NCI-H1417 (cell line): ENCODE measurements at places on chromosomes 3 and 15.

DNA sequence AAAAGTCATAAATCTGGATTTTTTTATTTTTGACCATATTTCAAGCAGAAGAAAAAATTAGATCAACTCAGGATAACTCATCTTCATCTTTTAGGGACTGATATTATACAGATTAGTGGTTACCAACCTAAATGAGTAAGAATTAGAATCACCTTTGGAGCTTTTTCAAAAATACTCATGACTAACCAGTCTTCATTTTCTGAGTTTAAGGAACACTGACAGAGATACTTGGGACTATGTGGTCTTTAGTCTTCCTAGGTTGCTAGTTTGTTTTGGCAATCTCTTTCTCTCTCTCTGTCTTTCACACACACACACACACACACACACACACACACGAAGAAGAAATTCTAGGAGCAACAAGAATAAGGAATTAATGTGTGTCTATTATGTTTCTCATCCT lies 50.1 kb downstream of the TMOD3 start:
- DNase-seq, result no peak

- DNase-seq, result no peak
Measured at GRCh38 chr15:31294067-31294466, 32.6 kb upstream of the KLF13 start.

DNA sequence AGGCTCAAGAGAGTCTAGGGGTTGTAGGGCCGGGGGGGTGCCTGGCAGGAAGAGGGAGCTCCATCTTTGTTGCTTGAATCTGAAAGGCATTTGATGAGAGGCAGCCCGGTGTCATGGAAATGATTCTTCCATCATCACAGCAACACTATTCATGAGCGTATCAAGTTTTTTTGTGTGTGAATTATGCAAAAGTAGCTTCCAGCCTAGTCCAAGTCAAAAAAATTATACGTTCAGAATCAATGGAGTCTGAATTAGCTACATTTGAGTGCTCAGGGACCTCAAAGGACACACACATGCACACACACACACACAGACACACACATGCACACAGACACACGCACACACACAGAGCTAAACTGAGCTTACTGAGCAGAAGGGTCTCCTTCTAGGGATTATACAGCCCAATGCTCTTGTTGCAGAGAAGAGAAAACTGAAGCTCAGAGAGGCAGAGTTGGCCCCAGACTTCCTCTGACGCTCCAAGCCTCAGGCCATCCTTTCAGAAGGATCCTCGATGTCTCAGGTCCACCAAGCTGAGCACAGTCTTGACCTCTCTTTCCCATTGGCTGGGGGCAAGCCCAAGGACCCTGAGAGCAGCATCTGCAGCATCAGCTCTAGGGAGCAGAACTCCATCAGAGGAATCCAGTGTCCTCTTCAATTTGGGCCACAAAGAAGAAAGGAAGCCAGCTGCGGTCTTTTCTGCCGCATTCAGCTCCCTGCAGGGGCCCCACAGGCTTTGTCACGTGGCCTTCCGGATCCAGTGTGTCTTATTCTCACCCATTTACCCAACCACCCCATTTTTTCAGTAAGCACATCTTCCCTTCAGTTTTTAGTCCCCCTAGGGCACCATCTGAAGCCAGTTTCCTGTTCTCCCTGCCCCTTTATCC lies 228.0 kb downstream of the UACA start:
- no peak for DNase-seq

- no peak for DNase-seq
Measured at GRCh38 chr3:150786791-150787190, 23.8 kb upstream of the SIAH2 start.

- DNase-seq, result no peak
Measured at GRCh38 chr3:120438216-120438615, 12.6 kb downstream of the FSTL1 start.

DNA sequence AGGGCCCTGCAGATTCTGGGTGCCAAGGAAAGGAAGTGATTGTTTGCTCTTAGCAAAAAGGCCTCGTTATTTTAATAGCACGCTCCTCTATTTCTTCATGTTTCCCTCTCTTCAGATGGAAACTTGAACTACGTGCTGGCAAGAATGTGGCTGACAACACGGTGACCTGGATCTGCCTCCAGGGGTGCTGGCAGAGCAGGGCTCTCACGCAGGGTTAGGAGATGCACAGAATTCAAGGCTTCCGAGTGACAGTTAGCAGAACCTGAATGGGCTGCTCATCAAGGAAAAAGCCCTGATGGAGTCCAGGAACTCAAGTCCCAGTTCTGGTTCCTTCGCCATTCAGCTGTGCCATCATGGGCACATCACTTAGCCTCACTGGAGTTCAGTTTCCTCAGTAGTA lies 22.7 kb downstream of the CYP19A1 start:
- DNase-seq, result no peak

DNA sequence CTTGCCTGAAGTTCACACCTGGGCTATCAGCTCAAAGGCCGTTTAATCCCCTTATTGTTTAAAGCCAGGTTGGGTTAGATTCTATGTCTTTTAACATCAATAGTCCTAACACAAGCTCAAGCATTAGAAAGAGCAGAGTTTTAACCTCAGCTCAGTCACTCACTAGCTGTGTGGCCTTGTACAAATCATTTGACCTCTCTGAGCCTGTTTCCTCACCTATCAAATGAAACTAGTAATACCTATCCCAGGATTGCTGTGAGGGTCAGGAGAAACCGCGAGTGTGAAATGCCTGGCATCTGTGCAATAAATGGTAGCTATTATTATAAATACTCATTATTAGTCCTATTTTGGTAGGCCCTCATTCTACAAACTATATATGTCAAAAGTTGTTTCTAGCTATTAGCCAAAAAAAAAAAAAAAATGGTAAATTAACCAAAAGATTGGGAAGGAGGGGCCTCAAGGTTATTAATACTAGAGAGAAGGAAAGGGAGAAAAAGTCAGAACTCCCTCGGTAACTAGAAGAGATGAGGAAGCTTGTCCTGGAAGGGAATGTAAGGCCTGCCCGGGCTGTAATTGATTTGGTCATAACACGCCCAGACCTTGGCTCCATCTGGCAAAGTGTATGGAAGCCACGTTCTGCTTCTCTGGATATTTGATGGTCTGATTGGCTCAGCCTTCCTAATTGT lies 510.5 kb upstream of the PROK2 start:
- no peak for DNase-seq

- DNase-seq, result no peak
Measured at GRCh38 chr3:127073941-127074820, 91.3 kb downstream of the PLXNA1 start.

- no peak for DNase-seq
Measured at GRCh38 chr3:70980646-70981170, 602.8 kb downstream of the FOXP1 start.

- peak; percentile 7 for DNase-seq
Measured at GRCh38 chr15:69045802-69046201, 31.3 kb downstream of the NOX5 start.

DNA sequence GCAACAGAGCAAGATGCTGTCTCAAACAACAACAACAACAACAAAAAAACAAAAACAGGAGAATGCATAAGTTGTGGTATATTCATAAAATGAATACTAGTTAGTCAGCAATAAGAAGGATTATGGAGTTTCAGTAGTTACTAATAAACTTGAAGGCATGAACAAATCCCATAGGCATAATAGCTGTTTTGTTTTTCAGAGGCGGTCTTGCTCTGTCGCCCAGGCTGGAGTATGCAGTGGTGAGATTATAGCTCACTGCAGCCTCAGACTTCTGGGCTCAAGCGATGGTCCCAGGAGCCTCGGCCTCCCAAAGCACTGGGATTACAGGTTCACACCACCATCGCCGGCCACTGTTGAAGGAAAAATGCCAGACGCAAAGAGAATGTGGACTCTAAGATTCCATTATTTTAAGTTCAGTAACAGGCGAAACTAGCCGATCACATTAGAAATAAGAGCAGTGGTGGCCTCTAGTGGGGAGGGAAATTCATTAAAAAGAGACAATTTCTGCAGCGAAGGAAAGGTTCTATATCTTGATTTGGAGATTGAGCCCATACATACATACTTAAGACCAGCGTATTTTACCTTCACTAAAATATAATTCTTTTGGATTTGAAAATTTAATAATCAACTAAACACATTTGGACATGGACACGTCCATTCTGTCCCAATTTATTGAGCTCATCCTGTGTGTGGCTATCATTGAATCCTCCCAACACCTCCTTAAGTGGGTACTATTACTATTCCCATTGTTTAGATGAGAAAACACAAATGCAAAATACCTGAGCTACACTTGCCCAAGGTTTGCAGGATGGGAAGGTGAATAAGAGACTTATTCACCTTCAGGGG lies 27.4 kb upstream of the HDAC11 start:
- DNase-seq, result peak; percentile 17

- no peak for DNase-seq
Measured at GRCh38 chr3:49076646-49077045, 17.2 kb downstream of the QRICH1 start.

DNA sequence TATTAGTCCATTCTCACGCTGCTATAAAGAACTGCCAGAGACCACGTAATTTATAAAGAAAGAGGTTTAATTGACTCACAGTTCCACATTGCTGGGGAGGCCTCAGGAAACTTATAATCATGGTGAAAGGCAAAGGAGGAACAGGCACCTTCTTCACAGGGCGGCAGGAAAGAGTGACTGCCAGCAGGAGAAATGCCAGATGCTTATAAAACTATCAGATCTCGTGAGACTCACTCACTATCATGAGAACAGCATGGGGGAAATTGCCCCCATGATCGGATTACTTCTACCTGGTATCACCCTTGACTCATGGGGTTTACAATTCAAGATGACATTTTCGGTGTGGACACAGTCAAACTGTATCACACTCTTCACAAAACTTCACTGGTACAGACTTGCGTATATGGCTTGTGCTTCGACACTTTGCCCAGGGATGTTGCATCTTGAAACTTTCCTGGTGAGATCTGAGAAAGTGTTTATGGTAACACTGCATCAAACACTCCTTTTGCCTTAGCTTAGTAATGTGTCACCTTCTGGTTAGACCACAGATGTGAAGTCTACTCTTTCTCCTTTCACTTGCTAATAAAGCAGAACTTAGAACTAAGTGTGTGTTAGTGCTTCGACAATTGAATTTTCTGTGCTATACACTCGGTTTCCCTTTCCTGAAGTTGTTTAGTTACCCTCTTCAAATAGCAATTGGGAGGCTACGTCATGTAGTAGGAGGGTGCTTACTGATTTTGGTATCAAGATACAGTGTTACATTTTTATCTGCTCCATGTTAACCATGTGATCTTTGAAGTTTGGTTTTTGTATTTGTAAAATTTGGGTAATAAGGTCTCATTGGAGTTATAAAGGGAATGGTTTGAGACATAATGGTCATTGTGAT lies 185.7 kb downstream of the LPP start:
- DNase-seq, result no peak

GRCh38 chr3:54376939-54377578 lies 254.7 kb downstream of the CACNA2D3 start:
- DNase-seq, result peak; percentile 1
